Kasumi-1 (cell line): ENCODE measurements at places on chromosomes 5 and 9.
A peak's percentile ranks its signal among the peaks of the same experiment; 100 is the strongest.

DNA sequence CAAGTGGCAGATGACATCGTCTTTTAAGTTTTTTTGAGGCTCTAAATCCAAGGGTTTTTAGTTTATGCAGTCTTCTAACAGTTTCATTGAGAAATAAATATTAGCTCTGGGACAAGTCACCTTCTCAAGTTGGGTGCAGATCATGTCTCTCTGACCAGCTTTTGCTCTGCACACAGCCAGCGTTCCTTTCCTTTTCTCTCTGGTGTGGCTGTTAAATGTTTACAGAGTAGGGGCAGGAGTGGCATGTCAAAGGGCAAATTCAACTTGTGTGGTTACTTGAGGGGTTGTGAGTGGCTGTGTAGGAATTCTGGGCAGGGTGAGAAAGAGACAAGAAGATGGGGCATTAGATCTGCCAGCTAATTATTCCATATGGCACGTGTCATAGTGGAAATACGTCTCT, 187.5 kb upstream of the HMHB1 start:
- no peak for DNase-seq

GRCh38 chr9:123115146-123115913, 81.9 kb downstream of the GPR21 start:
- DNase-seq = no peak

- DNase-seq = no peak
Measured at GRCh38 chr9:92971121-92971520, 23.8 kb downstream of the FGD3 start.

DNA sequence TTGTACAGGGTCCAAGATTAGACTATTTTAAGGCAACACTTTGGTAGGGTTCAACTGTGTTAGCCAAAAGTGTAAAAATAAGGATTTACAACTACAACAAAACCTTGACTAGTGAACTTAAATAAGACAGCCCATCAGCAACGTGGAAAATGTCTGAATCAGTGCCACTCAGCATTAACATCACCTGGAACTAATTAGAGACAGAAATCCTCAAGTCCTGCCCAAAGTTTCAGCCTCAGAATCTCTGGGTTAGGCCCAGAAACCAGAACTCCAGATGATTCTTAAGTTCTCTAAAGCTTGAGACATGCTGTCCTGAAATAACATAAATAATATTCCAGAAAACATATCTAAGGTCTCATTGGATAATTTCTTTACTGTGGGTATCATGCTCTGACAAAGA, 118.6 kb downstream of the SEMA6A start:
- DNase-seq = no peak

DNA sequence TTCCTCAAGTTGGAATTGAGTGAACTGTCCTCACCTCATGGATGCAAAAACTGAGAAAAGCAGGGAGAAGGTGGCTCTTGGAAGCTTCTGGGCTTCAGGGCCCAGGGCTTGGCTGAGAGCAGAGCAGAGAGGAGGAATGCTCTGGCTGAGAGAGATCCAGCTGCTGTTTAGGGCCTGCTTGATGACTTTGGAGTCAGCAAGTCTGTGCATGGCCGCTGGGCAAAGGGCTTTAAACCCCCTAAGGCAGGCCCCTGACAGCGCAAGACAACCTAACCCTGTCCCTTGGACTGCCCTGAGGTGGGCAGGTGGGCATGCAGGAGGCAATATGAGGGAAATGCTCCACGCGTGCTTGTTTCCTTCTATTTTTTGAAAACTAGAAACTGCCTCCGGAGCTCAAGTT, 8.6 kb downstream of the STC2 start:
- DNase-seq = no peak

- DNase-seq = no peak
Measured at GRCh38 chr9:123687246-123687751, 242.6 kb downstream of the DENND1A start.

DNA sequence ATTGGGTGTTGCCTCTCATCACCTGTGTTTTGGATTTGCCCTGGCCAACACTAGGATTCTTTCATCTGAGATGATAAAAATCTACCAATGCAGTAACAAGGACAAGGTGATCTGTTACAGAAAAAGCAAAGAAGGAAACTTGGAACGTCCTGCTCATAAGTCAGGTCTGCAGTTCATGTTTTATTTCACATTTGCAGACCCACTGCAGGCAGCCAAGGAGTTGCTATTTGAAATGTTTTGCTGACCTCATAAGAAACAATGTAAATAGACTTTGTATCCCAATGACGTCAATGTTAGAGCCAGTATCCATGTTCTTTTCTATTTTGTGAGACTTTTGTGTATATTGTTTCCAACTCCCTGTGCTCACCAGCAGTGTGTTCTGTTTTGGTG, 312.9 kb downstream of the DEPDC1B start:
- no peak for DNase-seq

DNA sequence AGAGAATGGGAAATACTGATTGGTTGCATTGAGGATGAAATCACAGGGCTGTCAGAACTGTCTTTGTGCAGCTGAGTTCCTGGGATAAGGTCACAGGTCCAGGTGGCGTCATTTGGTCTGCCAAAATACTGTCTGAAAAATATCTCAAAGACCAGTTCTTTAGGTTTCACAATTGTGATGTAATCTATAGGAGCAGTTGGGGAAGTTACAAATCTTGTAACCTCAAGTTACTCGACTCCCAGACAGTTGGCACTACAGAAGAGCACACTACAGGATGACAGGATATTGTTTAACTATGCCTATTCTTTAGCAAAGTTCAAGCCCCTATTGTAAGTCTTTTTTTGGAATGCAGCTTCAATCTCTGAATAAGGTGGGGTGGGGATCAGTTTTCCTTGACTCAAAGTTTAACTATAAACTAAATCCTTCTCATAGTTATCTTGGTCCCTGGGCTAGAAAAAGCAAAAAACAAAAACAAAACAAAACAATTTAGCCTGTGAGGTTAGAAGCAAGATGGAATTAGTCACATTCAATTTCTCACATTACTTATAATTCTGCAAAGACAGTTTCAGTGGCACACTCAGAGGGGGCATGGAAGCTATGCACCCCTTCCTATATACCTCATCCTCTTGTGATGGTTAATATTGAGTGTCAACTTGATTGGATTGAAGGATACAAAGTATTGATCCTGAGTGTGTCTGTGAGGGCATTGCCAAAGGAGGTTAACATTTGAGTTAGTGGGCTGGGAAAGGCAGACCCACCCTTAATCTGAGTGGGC, 276.0 kb downstream of the AUH start:
- DNase-seq = peak; percentile 79

- peak; percentile 29 for DNase-seq
Measured at GRCh38 chr9:21392270-21392669, 7.1 kb upstream of the IFNA2 start.

DNA sequence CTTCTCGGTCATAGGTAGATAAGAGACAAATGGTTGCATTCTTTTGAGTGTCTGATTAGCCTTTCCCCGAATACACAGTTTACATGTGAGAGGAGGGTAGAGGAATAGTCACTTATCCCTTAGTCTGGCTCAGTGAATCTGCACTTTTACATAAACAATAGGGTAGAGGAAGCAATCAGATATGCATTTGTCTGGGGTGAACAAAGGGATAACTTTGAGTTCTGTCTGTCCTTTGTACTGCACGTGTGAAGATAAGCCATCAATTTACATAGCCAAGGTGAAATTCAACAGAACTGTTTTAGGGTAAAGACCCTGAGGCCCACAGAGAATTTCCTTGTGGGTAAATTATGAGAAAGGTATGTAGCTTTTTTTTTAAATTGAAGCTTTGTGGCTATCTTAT, 10.1 kb upstream of the IGFBPL1 start:
- no peak for DNase-seq

- no peak for DNase-seq
Measured at GRCh38 chr5:59178071-59178470, 595.2 kb downstream of the RAB3C start.

DNA sequence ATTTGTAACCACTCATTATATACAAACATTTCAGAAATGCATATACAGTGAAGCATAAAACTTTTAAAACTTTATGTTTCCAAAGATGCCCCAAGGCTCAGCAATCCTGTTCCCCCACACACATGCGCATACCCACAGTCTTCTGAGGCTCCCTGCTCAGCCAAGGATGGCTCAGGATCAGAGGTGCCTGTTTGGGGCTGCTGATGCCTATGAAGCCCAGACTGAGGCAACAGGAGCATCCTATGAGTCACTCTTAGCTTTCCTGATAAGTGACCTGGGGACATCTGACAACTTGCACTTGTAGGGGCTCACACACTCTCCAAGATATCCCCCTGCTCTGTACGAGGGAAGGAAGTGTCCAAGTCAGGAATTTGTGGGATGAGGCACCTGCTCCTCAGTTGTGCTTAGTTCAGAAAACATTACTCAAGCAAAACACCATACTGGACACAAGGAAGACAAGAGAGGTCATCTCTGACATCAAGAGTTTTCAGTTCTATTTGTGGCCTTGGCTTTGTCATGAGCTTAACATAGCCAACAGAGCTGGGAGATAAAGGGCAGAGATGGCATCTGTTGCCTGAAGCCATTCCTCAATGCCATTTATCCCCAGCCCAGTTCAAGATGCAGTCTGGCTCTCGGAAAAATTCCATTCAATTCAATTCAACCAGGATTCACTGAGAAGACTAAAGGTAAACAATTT, 62.3 kb downstream of the NIPSNAP3B start:
- no peak for DNase-seq

GRCh38 chr9:89452561-89452960, 45.4 kb downstream of the SEMA4D start:
- DNase-seq = no peak

GRCh38 chr9:130861372-130862180, 26.5 kb downstream of the ABL1 start:
- no peak for DNase-seq

DNA sequence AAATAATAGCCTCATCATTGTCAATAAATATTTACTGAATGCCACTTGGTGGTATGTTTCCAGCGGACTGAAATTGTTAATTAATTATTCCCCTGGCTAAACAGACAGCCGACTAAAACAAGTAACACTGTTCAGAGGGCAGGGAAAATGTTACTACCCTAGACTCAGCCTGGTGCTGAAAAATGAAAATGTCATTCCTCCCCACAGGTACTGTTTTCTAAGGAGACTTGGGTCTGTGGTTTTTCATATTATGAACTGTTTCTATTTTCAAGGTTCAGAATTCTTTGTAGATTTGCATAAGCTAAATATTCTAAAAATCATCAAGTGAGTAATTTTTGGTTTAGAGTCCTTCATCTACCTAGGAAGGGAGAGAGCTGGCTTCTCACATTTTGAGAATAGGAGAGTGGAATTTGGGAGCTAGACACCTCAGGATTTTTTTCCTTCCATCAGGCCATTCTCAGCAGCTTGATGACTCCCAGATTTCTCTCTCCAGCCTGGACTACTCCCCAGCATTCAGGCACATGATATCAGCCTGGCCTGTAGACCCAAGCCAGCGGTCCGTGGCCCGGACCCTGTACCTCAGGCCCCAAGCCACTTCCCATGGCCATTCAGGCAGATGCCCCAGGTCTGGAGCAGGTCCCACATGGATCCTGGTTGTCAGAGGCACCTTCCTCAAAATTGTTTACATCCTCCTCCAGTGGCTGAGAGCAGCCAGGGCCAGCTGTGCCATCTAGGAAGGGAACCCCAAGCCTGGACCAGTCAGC, 24.4 kb downstream of the BHMT start:
- no peak for DNase-seq

GRCh38 chr5:138354387-138354786, 1.9 kb downstream of the KDM3B start:
- DNase-seq = no peak

- no peak for DNase-seq
Measured at GRCh38 chr5:146704949-146705665, 173.4 kb downstream of the PPP2R2B start.

- no peak for DNase-seq
Measured at GRCh38 chr9:617445-618085, 223.9 kb upstream of the DMRT1 start.

- DNase-seq = no peak
Measured at GRCh38 chr5:116455061-116455460, 119.6 kb downstream of the SEMA6A start.

DNA sequence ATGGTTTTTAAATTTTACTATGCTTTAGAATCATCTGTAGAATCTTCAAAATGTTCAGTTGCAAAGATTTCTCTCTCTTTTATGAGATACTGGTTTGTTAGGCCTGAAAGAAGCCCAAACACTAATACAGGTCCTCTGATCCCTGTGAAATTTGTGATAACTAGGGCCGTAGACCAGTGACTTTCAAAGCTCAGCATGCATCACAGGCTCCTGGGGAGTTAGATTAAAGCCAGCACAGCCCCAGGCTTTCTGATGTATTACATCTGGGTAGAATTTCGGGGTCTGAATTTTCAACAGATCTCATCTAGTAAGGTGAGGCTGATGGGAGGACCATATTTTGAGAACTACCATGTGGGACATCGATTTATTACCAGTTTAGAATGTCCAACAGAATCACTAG, 194.1 kb upstream of the PTPRD start:
- DNase-seq = no peak

DNA sequence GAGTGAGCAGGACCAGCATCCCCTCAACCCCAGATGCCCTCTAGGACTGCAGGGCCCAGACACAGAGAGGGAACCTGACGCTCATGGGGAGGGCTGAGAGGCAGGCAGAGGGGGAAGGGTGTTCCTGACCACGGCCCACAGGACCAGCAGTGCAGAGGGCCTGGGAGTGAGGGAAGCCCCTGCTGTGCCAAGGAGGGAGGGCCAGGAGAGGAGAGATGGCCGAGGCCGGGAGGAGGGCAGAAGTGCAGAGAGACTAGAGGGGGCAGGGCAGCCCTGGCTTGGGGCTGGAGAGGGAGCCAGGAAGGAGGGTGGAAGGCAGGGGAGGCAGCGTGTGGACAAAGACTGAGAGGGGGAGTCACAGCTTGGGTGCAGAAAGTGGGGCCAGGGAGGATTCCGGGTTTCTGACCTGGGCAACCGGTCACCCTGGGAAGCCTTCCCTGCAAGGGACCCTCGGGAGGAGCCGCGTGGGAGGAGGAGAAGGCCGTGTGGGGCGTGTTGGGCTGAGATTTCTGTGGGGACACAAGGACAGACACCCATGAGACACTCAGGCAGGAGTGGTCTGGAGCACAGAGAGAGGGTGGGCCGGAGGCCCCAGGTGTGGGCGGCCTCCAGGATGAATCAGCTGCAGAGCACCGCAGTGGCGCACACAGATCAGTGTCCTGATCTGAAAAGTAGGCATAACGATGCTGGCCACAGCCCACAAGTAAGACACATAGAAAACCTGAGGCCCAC, 117.5 kb downstream of the ADAMTS2 start:
- DNase-seq = no peak

- DNase-seq = no peak
Measured at GRCh38 chr9:102405218-102405867, 589.8 kb upstream of the CYLC2 start.

DNA sequence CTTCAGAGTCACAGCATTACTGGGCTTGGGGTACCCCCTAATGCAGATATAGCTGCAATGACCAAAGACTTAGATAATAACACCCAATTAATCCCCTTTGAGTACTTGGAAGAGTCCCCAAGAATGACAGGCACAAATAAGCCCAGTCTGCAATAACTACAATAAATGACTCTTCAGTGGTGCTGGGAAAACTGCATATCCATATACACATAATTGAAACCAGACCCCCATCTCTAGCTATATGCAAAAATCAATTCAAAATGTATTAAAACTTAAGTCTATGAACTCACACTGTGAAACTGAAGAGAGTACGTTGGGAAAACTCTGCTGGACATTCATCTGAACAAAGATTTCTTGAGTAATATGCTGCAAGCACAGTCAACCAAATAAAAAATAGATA, 422.5 kb downstream of the CDH18 start:
- no peak for DNase-seq
